ENCODE measurements at places on chromosomes 6 and 20.

GRCh38 chr20:34747479-34747878 lies 43.3 kb downstream of the TP53INP2 start:
- no peak for DNase-seq

DNA sequence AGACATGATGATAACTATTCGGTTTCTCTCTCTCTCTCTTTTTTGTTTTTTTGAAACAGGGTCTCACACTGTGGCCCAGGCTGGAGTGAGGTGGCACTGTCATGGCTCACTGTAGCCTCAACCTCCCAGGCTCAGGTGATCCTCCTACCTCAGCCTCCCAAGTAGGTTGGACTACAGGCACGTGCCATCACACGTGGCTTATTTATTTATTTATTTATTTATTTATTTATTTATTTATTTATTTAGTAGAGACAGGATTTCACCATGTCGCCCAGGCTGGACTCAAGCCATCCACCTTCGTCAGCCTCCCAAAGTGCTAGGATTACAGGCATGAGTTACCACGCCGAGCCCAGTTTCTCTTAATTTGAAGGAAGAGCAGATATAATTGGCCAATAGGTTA lies 427.9 kb upstream of the JAG1 start:
- no peak for DNase-seq

DNA sequence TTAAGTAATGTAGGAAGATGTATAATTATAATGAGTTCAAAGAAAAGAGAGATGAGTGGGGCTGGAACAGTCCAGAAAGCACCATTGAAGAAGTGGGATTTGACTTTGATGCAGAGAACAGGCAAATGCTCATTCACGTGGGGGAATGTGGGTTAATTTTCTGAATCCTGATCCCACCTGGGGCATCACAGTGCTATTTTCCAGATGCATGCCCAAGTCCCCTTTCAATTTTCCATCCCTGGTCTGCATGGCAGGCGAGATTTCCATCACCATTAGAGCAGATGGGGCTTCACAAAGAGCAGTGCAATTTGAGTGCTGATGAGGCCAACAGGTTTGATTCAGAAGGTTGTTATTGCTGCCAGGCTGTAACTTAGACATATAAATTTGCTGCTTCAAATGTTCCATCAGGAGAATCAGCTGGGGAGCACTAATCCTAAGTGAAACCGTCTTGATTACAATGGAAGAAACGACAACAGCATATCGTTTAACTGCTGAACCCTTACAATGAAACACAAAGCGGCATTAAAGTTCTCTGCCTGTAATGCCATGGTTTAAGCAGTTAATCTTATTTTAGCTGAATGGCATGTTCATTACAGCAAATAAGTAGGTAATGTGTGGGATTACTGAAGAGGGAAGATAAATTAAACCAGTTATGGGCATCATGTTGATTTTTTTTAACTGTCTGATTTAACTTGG lies 45.2 kb downstream of the OSTM1 start:
- no peak for DNase-seq

GRCh38 chr6:109458774-109459531 lies 3.4 kb upstream of the MICAL1 start:
- no peak for DNase-seq

DNA sequence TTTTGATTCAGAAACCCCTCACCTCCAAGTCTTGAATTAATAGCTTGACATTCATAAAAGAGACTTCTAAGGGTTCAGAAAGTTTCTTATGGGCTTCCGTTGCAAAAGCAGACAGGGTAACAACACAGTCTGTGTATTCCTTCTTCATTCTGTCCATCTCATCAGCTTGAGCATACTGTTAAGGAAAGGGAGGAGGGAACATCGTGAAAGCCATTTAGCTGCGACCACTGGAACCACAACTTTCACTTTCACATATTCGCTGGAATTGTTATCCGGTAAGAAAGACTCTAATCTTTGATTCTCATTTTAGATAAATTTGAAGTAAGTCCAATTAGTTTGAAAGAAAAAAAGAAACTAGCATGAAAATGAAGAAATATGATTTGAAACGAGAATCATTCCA lies 174.4 kb downstream of the SYNE1 start:
- no peak for DNase-seq

DNA sequence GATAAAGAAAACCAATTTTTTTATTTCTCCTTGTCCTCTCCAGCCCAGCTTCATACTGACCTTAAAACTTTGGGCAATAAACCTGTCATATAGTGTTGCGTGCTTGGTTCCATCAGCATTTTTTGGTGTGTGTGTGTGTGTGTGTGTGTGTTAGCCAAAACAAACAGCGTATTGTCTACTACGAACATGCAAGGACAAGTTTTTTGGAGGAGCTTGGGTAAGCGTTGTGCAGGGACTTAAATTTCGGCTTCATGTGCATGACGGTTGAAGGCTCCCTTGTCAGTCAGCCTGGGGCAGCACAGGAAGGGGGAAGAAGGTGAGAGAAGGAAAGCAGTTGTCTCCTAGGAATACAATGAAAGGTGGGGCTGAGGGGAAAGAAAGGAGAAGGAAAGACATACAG lies 62.0 kb upstream of the PAX1 start:
- DNase-seq: no peak

- no peak for DNase-seq
Observed at GRCh38 chr20:38252292-38253288, 7.9 kb downstream of the KIAA1755 start.

- no peak for DNase-seq
Observed at GRCh38 chr6:88361298-88361697, 195.2 kb upstream of the CNR1 start.

DNA sequence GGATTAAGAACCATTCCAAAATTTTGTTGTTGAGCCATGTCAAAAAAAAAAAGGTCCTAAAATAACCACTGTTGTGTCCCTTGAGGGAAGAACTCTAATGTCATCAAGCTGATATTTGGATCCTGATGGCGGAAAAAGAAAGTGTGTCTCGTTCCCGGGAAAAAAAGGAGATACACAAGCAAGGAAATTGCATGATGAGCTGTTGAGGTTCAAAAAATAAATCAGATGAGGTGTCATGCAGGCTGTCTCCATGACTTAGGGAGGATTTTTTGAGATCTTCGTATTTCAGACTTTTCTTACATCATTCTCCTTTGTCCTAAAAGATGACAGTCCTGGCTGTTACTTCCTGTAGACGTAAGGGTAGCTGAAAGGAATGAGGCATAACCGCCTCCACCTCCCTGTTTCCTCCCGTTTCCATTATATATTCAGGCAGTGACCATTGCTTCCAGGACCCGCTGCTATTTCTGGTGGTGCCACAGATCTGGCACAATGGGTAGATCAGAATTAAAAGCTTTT lies 117.3 kb upstream of the TNFAIP3 start:
- DNase-seq: no peak

DNA sequence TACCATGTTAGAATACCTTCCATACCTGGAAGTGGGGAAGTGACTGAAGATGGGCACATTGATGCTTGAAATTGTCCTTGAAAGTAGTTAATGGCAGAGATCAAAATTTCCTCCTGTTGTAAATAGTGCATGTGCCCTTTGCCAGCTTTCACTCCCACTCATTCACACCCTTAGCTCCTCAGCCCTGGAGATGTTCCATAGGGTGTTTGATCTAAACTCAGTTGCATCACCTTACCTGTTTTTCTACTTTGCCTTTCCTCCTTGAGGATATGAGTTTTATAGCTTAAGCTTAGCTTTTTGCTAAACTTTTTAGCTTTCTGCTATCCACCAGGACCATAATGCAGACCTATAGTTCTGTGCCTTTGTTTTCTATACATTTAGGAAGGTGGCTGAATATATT lies 69.0 kb downstream of the CEP57L1 start:
- DNase-seq: no peak

DNA sequence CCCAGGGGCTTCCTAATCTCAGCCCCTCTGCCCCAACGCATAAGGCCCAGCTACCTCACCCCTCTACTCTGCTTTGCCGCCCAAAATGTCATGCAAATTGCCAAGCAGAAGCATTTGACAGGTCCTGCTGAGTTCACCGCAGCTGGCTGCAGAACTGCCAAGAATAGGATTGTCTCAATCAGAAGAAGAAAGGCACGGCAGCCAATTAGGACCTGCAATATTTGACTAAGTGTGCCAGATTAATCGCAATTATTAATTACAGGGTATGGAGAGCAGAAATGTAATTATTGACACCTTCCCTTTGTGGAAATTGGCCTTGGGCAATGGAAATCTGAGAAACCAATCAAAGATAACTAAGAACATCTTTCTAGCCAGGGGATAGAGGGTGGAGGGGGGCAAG lies 318.6 kb downstream of the LRFN2 start:
- DNase-seq: no peak

DNA sequence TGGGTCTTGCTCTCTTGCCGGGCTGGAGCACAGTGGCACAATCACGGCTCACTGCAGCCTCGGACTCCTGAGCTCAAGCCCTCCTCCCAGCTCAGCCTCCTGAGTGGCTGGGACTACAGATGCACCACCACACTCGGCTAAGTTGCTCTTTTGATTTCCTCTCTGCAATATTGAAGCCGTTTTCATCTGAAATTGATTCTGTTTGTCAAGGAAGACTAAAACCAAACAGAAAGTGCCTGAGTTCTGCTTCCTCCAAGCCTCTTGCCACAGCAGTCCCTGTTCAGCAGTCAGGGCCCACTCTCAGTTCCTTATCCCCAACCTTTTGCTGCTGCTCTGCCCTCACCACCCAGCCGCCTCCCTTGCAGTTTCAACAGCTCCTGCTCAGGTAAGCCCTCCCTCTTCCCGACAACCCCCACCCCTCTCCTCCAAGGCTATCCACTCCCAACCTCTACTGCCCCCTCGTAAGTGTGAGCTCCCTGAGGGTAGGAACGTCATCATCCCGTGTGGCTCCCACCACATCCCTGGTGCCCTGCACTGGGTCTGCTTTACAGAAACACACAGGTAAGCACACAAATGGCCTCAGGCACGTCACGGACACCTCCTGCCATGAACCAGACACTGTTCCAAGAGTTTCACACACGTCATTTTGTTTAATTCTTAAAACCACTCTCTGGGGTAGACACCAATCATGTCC lies 70.7 kb upstream of the TAB2 start:
- DNase-seq: no peak

DNA sequence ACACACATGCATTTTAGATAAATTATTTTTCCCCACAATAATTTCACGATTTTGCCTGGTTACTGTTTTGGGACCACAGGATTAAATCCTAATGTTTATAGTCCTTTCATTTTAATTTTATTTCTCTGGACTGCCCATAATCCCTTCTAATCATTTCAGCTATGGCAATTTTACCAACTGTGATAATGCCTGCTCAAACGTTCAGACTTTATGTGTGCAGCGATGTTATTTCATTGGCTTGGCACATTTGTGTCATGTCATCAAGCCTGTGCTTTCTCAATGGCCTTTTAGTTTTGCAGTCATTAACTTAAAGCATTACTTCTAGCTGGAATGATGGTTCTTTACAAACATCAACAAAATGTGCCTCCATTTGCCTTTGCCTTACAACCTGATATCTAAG lies 140.6 kb upstream of the HSF2 start:
- no peak for DNase-seq

GRCh38 chr6:142478117-142478516 lies 176.3 kb downstream of the ADGRG6 start:
- DNase-seq: no peak

GRCh38 chr20:59631751-59632540 lies 27.6 kb downstream of the PHACTR3 start:
- no peak for DNase-seq

DNA sequence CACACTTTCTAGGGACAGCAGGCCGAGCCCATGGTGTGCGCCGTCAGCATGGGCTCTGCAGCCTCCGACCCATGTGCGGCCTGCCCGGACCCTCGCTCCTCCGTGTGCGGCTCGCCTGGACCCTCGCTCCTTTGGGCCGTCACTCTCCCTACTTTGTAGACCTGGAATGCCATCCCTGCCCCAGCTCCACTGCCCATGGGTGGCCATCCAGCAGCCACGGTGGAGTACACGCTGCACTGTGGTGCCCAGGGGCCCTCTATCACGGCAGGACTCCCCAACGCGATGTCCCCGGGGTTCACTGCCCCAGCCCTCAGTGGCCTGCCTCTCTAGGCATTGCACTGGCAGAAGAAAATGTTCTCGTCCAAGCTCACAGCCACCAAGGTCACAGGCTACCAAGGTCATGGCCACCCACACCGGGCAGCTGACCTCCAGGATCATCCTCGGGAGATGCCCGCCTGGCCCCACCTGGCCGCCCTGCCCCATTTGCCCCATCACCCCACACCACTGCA lies 24.1 kb upstream of the MRGBP start:
- no peak for DNase-seq

DNA sequence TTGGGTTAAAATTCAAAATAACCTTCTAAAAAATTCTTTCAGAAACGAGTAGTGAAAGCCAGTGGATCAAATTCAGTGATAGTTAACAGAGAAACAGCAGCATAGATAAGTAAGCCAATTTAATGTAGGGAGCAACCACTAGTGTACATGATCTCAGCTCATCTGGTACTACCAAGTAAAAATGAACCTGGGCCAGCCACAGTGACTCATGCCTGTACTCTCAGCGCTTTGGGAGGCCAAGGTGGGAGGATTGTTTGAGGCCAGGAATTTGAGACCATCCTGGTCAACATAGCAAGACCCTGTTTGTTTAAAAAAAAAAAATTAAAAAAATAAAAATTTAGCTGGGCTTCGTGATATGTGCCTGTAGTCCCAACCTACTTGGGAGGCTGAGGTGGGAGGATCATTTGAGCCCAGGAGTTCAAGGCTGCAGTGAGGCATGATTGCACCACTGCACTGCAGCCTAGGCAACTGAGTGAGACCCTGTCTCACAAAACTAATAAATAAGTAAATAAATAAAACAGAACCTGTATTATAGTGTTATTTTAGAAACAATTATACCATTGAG lies 32.4 kb downstream of the CBFA2T2 start:
- no peak for DNase-seq

- DNase-seq: no peak
Observed at GRCh38 chr20:39897781-39898466, 791.1 kb downstream of the MAFB start.

DNA sequence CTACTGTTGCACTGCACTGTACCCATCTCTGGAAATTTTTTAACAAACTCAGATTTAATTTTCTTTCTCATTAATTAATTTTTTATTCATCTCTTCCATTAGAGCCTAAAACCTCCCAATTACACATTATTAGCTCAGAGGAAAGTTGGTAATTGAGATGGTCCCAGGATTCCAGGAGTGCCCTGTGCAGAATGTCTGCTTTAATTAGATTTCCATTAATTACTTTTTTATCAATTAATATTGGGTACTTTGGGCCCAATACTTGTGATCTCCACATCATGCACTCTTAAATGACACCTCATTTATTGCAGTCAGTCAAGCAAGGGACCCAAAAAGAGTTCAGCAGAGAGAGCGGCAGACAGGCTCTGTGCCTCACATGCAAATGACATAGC lies 232.0 kb downstream of the PTPRT start:
- no peak for DNase-seq

DNA sequence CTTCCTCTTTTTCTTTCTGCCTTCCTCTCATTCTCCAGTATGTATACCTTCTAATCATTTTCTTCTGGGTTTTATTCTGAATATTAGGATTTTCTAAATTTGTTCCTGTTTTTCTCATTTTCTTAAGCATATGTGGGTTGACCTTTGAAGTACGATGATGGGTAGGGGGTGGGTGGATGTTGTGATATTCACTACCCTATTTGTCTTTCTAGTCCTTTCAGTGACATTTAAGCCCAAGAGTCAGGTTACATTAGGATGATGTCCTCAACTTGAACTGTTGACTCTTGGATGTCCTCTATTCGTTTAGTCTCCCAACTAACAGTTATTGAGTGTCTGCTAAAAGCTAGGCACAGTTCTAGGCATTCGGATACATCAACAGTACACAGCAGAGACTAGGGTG lies 7.3 kb downstream of the ABT1 start:
- no peak for DNase-seq

All from stimulated activated CD4-positive, alpha-beta T cell treated with anti-CD3 and anti-CD28 coated beads, Interleukin-12 subunit alpha, Interleukin-12 subunit beta, amount 100 ng/mL, for 24 hours (primary cell).